Stimulated activated naive CD4-positive, alpha-beta T cell (primary cell): ENCODE measurements at places on chromosomes 5 and 9.

GRCh38 chr5:149128023-149128875 lies 13.0 kb upstream of the ABLIM3 start:
- DNase-seq: no peak

GRCh38 chr9:111525056-111525977 lies at the start of gene ZNF483:
Gene ZNF483 (plus strand): TSS chr9:111525179. CDS start chr9:111527396, 2,217 bp downstream.
- peak; percentile 71 for DNase-seq

GRCh38 chr5:43400082-43400481 lies 12.1 kb downstream of the CCL28 start:
- DNase-seq: no peak

DNA sequence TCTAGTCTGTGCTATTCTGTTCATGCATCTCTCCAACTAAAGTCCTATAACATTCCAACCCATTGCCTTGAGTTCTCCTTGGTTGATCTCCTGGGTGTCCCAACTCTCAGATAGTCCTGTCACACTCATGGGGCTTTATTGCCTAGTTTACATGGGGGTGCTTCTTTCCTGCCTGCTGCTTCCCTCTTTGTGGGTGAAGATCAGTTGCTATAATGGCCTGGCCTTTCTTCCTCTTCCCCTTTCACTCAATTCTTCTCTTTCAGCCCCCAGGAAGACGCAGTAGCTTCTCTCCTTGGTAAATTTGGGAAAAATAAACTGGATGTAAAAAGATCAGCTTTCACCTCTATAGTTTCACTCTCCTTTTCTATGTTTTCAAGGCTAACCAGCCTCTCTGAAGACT lies 66.5 kb downstream of the PTCD2 start:
- no peak for DNase-seq

- DNase-seq: no peak
Measured at GRCh38 chr9:27487927-27488326, 36.2 kb upstream of the IFNK start.

GRCh38 chr5:567664-568060 lies 43.4 kb upstream of the SLC9A3 start:
- no peak for DNase-seq

GRCh38 chr5:135245521-135246499 lies 153.2 kb downstream of the MACROH2A1 start:
- no peak for DNase-seq

DNA sequence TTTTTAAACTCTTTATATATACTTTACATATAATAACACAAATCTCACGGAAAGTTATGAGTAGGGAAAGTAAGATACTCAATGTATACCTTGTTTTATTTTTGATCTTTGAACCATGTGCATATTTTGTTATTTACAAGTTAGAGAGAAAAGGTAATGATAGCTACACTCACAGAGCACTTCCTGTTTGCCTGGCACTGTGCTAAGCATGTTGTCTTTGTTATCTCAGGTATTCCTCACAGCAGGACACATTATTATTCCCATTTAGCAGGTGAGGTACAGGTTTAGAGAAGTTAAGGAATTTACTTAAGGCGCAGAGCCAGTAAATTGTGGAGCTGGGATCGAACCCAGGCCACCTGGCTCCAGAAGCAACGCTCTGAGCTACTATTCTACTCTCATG lies 3.0 kb downstream of the C9 start:
- DNase-seq: no peak

DNA sequence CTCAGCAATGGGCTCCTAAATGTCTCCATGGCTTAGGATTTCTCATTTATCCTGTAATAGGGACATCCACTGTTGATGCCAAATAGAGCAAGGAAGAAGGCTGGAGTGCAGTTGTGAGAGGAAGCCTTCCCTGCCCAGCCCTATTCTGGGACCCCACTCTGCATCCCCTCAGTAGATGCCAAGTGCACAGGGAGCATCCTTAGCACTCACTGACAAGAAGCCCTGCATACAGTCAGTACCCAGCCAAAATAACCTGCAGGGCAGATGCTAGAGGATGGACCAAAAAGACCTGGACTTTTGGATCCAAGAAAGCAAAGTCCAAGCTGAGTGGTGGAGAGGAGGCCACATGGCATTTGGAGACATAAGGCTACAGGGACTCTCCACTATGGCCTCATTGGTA lies 113.5 kb upstream of the SPOCK1 start:
- DNase-seq: no peak

DNA sequence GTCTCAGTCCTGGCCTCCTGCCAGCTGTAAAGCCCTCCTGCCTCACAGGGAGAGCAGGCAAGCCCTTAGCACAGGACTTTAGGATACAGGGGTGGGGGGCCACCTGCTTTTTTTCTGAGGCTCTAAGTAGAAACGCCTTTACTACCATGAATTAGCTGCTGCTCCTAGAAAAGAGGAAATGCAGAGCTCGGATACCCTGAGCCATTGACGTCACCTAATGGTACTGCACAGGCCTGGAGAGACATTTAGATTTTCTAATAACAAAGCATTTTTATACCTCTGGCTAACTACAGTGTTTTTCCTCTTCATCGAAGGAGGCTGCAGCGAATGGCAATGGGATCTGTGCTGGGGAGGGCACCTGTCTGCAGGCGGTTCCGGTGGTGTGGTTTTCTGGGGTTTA lies 137.0 kb downstream of the WDR41 start:
- no peak for DNase-seq

- DNase-seq: no peak
Measured at GRCh38 chr9:109487247-109487646, 10.9 kb downstream of the PTPN3 start.

DNA sequence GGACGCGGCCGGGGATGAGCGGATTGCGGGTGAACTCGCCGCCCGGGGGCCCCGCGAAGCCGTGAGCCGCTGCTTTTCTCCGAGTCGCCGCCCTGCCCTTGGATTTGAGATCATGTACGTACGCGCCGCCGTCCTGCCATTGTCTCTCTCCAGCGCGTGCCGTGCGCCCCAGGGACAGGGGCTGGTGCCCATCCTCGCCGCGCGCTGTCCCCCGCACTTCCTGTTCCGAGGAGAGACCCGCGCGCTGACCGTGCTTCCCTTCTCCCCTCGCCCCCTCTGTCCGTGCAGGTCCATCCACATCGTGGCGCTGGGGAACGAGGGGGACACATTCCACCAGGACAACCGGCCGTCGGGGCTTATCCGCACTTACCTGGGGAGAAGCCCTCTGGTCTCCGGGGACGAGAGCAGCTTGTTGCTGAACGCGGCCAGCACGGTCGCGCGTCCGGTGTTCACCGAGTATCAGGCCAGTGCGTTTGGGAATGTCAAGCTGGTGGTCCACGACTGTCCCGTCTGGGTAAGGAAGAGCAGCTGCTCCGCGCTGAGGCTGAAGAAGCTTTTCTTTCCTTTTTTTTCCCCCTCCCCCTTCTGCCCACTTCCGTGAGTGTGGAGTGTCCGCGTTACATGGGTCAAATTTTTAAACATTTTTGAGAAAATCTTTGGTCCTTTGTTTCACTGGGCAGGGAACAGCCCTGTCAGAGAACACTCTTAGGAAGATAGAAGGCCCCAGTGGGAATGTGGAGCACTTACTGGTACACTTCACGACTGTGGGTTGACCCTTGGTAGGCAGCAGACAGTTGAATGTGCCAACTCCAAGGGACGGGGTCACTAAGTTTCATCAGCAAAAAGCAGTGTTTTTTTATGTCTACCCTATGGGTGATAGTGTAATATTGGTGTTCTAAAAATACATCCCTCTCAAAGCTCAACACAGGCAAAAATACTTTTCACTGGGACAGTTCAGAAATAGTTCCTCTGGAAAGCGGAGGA lies 727 bp downstream of the RHOBTB3 start:
- DNase-seq: peak; percentile 26

DNA sequence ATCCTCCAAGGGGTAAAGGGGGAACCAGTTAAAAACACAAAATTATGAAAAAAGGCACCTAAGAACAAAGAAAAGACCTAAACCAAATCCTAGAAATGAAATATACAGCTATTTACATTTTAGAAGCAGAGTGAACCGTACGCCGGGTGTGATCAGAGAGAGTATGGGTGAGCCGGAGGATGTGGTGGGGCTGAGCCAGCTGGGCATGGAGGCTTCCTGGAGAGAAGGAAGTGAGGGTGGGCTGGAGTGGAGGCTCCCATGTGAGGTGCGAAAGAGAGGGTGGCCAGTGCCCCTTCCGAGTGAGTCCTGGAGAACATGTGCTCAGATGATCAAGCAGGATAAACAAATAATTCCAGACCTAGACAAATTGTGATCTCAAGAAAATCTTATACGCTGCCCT lies 111.6 kb downstream of the CACNA1B start:
- DNase-seq: no peak

GRCh38 chr9:27659001-27659400 lies 85.7 kb upstream of the C9orf72 start:
- DNase-seq: no peak

GRCh38 chr9:112279501-112279900 lies 53.9 kb downstream of the PTBP3 start:
- DNase-seq: no peak

- no peak for DNase-seq
Measured at GRCh38 chr9:99677281-99677680, 144.4 kb upstream of the NR4A3 start.

DNA sequence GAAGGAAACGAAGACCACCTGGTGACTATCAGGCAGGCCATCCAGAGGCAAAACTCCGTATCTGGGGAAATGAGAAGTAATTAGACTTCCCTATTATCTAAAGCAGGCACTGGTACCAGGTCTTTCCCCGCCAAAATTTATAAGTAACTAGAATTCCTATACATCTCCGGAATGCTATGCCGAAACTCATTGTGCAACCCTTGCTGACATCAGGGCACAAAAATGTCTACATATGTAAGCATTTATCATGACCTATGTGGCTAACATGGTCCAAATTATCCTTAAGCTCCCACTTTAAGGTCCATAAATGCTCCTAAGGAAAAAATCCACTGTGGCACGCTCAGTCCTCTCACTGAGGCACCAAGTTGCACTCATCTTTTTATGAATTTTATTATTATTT lies 17.8 kb downstream of the ACTL7B start:
- DNase-seq: no peak

- DNase-seq: peak; percentile 17
Measured at GRCh38 chr9:38432922-38433510, 8.8 kb upstream of the IGFBPL1 start.

DNA sequence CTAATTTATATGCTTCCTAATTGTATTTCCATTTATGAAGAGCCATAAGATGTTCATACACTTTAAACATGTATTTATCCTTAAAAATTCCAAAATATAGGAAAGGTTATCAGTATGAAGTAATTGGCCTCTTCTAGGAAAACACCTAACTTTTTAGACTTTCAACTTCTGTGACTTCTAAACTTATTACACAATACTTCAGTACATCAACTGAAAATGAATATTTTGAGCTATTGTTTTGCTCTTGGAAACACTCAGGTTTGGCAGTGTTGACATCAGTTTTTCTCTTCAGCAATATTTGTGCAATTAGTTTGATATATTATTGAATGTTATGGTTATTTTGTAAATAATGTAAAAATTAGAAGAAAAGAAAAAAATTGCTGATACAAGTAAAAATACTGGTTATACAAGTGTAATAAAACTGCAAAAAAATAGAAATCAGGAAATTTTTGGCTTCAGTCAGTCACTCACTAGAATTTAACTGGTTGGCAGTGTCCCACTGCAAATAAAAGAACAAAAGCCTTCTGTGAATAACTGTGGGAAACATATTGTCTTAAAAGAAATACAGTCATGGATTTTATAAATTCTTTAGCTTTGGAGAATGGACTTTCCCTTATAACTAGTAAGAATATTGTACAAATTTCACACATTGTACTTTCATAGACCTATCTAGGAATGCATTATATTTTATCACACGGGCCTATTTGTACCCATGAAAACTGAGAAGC lies 635.9 kb downstream of the TLE1 start:
- DNase-seq: no peak

GRCh38 chr5:1807451-1808185 lies 6.4 kb downstream of the NDUFS6 start:
- DNase-seq: no peak

GRCh38 chr5:179818746-179819295 lies 1.9 kb upstream of the SQSTM1 start:
- DNase-seq: peak; percentile 84

GRCh38 chr5:54093861-54094260 lies 216.5 kb downstream of the ARL15 start:
- no peak for DNase-seq

DNA sequence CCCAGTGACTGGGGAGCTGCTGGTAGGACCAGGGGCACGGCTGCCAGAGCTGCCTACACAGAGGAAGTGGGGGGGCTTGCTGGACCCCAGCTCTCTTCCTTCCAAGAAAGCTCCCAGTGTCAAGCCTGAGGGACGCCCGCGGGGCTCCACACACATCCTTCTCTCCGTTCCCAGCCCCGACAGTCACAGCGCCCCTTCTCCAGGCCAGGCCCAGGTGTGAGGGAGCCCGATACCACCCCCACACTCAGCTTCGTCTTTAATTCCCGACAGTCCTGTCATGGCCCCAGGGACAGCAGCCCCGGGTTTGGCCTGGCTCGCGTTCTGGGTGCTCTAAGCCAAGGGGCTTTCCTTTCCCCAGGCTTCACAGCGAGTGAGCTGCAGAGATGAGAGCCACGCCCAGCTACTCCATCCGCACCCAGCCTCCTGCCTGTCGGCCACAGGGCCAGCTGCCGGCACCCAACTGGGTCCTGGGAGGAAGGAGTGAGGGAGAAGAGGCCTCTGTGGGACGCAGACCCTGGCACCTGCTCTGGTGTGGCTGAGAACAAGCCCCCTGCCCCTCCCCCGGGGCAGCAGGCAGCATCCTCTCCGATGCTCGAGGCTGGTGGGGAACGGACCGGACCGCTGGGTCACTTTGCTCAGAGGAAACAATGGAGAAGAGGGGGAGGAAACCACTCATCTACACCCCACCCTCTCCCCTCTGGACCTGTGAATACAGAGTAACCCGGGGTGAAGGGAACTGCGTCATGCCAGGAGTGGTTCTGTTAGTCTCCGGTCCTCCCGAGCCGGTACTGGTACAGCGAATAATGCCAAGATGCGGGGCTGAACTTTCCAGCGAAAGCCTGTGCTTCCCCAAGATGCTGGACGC lies 53.9 kb upstream of the PHYKPL start:
- DNase-seq: no peak

GRCh38 chr5:178330791-178331404 lies 98.3 kb upstream of the PHYKPL start:
- peak; percentile 8 for DNase-seq

DNA sequence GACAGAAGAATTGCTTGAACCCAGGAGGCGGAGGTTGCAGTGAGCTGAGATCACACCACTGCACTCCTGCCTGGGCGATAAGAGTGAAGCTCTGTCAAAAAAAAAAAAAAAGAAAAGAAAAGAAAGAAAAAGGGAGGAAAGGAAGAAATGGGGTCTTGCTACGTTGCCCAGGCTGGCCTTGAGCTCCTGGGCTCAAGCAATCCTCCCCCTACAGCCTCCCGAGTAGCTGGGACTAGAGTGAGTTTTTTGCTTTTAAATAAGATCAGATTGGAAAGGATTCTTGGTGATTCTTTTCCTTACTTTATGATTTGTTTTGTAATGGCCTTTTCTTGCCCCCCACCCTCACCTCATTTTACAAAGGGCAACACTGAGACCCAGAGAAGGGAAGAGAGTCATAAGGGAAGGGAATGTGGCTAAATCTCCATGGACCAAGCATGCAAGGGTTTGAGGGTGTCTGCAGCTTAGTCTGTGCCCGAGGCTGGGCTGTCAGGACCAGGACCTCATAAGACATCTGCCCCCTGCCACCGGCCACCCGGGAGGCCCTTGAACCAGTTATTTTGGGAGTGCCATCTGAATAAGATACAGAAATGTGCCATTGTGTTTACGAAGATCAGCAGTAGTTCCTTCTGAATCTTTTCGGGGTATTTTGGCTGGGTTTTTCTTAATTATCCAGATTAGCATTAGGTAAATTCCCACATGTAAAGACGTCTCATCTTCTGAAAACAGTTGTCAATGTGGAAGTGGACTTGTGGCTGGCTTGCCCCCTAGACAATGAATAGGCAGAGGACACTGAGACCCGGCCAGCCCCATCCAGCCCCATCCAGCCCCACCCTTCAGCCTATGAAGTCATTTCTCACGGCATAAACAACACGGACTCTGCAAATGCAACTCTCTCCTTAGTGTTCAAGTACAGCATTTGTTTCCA lies 44.5 kb upstream of the GRHPR start:
- no peak for DNase-seq
